ENCODE measurements at places on chromosomes 12 and 14. TPM values are rescaled to one million over a fixed set of nuclear protein-coding genes. Genes with fewer than 3 reads are reported as not detected.

Gene NELL2
- total RNA-seq, result not detected

Gene CELA1
- total RNA-seq, result not detected

Gene TMEM30B
- total RNA-seq, result 0.13 TPM

Gene MYH7
- total RNA-seq, result not detected

Gene DHRS2
- total RNA-seq, result 0.07 TPM

Gene KRT72
- not detected for total RNA-seq

Gene C3AR1
- 0.28 TPM for total RNA-seq

Gene HOXC5
- not detected for total RNA-seq

Gene CACNA2D4
- 0.18 TPM for total RNA-seq

Data from pulmonary artery endothelial cell (primary cell).